ENCODE measurements at places on chromosomes 12 and 14.

DNA sequence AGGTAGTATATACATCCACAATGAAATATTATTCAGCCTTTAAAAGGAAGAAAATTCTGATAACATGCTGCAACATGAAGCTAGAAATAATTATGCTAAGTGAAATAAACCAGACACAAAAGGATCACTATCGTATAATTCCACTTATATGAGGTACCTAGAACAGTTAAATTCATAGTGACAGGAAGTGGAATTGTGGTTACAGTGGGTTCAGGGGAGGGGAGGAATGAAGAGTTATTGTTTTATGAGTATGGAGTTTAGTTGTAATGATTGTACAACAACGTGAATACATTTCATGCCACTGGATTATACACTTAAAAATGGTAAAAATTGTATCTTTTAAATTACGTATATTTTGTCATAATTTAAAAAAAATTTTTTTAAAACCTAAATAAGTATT is 21.0 kb downstream of the EEA1 start:
- DNase-seq: peak; percentile 49

DNA sequence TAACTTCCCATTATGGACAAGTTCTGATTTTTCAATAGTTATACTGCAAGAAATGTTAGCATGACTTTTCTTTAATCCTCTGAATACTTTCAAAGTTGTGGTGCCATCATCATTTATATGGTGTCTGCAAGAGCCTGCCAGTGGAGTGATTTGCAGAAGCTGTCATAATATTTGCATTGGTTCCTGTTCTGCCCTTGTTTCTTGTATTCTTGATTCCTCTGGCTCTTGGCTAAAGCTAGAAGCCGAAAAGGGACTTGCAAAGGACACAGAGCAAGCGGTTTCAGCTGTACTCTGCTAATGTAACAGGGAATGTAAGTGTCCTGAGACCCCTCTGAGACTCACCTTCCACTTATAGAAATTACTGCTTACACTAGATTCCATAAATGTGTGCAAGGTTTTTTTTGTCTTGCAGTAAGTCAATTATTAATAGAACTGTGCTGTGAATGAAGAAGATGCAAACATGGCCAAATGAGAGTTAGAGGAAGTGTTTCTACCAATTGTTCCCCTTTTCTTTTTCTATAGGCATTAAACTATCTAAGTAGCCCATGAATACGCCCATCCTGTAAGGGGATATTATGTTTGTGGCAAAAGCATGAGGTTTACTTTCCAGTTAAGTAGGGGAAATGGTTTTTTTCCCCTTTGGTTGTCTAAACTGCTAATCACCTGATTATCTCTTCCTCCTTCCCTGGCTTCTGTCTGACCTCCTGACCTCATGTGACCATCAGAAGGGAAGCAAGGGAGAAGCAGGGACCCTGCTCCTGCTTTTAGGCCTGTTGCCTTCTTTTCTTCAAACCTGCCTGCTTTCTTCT is 5.3 kb downstream of the DYRK4 start:
- DNase-seq: peak; percentile 44

DNA sequence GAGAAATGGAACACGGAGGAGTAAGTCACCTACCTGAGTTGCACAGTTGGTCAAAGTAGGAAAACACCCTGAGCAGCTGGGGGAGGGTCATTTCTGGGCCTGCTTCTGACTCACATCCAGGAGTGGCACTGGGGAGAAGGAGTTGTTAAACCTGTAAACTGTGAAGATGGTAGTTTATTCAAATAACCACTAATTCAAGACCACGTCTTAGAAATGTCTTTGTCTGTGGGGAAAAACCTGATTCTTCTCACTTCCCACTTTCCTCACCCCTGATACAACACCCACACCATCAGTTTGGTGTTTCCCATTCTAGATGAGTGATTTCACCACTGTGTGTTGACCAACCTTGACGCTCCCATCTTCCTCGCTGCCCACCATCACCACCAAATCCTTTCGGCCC is 207.1 kb downstream of the ANO4 start:
- no peak for DNase-seq

- DNase-seq: no peak
These were observed 1.2 kb upstream of the PTGER2 start for GRCh38 chr14:52312931-52313355.

DNA sequence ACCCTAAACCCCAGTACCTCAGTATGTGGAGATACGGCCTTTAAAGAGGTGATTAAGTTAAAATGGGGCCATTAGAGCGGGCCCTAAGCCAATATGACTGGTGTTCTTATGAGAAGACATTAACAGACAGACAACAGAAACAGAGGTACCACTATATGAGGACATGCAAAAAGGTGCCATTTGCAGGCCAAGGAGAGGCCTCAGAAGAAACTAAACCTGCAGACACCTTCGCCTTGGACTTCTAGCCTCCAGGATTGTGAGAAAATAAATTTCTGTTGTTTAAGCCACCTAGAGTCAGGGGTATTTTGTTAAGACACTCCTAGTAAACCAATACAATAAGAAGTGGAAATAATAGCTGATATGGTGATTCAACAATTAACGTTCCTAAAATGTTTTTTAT is 32.6 kb downstream of the PTPRB start:
- no peak for DNase-seq
